Kasumi-1 (cell line): ENCODE measurements at places on chromosomes 2 and 18.
A peak's percentile ranks its signal among the peaks of the same experiment; 100 is the strongest.

GRCh38 chr2:45794134-45794617 is 142.7 kb downstream of the PRKCE start:
- no peak for DNase-seq

DNA sequence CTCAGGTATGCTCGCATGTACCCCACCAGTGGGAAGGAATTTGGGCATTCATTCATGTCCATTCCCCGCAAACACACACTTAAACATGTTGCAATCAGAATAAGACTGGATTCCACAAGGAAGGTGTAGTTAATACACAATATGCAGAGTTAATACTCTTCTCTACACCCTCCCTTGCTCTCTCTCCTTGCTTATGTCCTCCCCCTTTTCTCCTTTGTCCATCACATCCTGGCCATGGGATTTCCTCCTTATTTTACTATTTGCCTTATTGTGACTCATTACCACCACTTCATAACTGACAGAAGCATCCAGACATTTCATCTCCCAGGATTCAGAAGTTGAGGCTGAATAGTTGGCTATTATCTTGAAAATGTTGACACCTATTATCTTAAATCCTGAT is 473.8 kb upstream of the SPHKAP start:
- no peak for DNase-seq

- no peak for DNase-seq
Observed at GRCh38 chr18:9765501-9765900, 57.4 kb downstream of the RAB31 start.

GRCh38 chr2:20797096-20797495 is 25.8 kb downstream of the LDAH start:
- DNase-seq, result no peak

- no peak for DNase-seq
Observed at GRCh38 chr2:189570570-189571031, 10.0 kb downstream of the SLC40A1 start.

- DNase-seq, result no peak
Observed at GRCh38 chr2:47639467-47639866, 143.5 kb upstream of the MSH6 start.

- DNase-seq, result no peak
Observed at GRCh38 chr2:107569496-107569895, 257.2 kb upstream of the RGPD4 start.

DNA sequence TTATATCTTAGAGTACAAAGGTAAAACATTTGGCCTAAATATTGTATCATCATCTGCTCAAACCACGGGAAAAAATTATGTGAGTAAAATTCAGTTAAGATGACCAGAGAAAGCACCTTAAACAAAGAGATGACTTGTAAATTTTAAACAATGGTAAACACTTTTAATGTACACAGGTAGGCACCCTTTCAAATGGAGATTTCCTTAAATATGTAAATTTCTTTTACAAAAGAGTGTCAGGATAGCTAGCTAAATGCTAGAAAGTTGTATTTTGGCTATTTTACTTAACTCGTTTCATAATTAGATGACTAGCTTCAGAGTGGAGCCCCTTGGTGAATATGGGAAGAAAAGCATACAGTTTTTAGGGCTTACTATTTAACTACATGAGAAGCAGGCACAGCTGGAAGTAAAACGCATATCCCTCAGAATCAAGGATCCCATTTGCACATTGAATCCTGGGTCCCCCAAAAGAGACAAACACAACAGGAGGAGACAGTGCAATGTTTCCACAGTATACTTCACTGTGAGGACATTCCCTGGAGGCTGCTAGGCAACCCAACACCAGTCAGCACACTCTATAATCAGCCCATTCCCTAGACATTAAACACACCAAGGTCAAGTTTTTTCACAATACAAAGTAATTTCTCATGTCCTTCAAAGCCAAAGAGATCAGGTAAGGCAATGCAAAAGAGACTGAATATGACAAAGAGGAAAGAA is 1154.4 kb downstream of the DPP10 start:
- DNase-seq, result no peak

- no peak for DNase-seq
Observed at GRCh38 chr2:28152585-28153280, 239.9 kb upstream of the FOSL2 start.

GRCh38 chr2:217890445-217890844 is 112.3 kb downstream of the TNS1 start:
- DNase-seq, result no peak

DNA sequence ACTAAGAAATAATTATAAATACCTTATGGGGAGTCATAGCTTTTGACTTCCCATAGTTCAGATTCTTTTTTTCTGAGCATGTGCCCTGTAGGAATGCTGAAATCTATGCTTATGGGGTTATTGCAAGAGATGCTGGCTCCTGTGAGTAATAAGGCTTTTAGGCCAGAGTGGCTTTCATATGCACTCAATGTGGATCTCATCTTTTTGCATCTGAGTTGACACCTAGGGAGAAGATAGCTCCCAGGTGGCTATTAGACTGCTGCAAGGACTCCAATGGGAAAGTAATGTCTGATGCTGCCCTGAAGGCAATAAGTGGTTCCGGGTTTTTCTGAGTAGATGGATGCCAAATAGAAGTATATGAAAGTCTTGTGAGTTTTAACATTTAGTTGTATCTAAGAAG is 21.0 kb downstream of the DNAH6 start:
- no peak for DNase-seq

GRCh38 chr2:15325296-15325695 is 235.8 kb downstream of the NBAS start:
- no peak for DNase-seq

GRCh38 chr2:150978053-150978452 is 283.6 kb downstream of the RBM43 start:
- no peak for DNase-seq

DNA sequence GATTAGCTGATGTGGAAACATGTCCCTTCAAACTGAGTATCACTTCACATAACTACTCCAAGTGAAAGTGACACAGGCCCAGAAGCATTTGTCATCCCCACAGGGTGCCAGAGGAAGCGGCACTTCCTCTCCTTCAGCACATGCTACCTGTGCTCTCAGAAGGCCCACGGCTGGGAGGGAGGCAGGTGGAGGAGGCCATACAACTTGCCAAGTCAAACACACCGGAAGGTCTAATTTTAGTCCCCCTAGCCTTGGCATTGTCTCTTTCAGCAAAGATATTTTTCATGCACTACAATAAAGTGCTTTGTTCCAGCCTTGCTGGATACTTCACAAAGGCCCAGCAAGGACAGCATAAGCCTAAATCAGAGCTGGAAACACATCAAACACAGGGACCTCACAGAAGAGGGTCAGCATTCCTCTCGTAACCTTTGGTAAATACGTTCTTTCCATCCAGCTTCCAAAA is 38.0 kb downstream of the VSNL1 start:
- DNase-seq, result no peak

- no peak for DNase-seq
Observed at GRCh38 chr18:78352910-78353309, 626.7 kb upstream of the SALL3 start.

GRCh38 chr18:12485479-12486105 is 77.9 kb downstream of the PRELID3A start:
- no peak for DNase-seq

- no peak for DNase-seq
Observed at GRCh38 chr18:1438458-1438910, 533.8 kb downstream of the ADCYAP1 start.

GRCh38 chr2:236916181-236916580 is 169.5 kb upstream of the COPS8 start:
- DNase-seq, result no peak

- DNase-seq, result no peak
Observed at GRCh38 chr18:24319757-24320156, 77.9 kb downstream of the OSBPL1A start.

- no peak for DNase-seq
Observed at GRCh38 chr2:135674453-135674852, 67.2 kb upstream of the UBXN4 start.

- no peak for DNase-seq
Observed at GRCh38 chr2:29900971-29901633, 20.3 kb downstream of the ALK start.

GRCh38 chr2:205858881-205859441 is 176.7 kb downstream of the NRP2 start:
- DNase-seq, result no peak

GRCh38 chr18:3179430-3180089 is 40.2 kb downstream of the MYOM1 start:
- peak; percentile 26 for DNase-seq

DNA sequence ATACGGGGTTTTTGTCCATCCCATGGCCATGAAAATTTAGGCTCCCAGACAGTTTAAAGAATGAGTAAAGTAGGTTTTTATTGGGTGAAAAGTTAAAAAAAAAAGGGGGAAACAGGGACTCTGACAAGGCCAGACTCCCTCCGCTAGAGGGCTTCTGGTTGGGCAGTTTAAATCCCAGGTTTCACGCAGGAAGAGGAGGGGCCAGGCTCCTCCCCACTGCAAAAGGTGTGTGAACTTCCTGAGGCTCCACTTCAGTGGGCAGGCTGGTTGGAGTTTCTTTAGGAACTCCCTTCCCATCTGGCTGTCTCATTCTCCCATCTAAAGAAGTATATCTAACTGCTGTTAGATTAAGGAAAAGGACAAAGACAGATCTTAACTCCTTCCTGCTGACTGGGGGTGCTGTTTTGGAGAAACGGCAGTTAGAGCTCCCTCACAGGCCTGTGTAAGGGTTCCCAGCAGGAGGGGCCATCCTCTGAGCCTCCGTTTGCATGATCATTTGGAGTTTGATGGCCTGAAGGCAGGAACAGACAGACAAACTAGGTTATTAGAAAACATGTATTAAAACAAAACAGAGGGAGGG is 1160.7 kb downstream of the CNTNAP5 start:
- DNase-seq, result no peak

GRCh38 chr2:233287871-233288270 is 19.7 kb upstream of the SAG start:
- no peak for DNase-seq

- DNase-seq, result no peak
Observed at GRCh38 chr2:24342110-24342910, 18.0 kb downstream of the ITSN2 start.

- DNase-seq, result no peak
Observed at GRCh38 chr18:58447402-58448095, 181.3 kb downstream of the ALPK2 start.

GRCh38 chr2:188971432-188971861 is 2.7 kb upstream of the COL3A1 start:
- DNase-seq, result no peak

GRCh38 chr2:86072271-86072858 is 33.3 kb downstream of the POLR1A start:
- DNase-seq, result peak; percentile 35

GRCh38 chr2:43312755-43313641 is 86.6 kb upstream of the ZFP36L2 start:
- DNase-seq, result no peak

DNA sequence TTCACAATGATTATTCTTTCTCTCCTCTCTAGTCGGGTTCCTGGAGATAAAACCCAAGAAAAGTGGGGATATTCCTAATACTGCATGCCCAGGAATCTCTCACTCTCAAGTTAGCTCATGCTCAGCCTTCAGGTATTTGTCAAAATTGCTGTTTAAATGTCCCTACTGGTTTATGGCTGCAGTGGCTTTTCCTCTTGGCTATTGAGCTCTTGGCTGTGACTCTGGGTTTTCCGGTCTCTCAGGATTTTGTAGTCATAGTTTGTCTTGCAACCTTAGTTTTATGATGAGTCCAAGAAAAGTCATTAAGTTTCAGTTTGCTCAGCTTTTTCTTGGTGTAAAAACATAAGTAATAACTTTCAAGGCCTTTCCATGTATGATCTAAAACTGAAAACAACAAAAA is 820.7 kb upstream of the HS6ST1 start:
- no peak for DNase-seq

GRCh38 chr2:28327581-28327955 is 65.1 kb upstream of the FOSL2 start:
- DNase-seq, result no peak

DNA sequence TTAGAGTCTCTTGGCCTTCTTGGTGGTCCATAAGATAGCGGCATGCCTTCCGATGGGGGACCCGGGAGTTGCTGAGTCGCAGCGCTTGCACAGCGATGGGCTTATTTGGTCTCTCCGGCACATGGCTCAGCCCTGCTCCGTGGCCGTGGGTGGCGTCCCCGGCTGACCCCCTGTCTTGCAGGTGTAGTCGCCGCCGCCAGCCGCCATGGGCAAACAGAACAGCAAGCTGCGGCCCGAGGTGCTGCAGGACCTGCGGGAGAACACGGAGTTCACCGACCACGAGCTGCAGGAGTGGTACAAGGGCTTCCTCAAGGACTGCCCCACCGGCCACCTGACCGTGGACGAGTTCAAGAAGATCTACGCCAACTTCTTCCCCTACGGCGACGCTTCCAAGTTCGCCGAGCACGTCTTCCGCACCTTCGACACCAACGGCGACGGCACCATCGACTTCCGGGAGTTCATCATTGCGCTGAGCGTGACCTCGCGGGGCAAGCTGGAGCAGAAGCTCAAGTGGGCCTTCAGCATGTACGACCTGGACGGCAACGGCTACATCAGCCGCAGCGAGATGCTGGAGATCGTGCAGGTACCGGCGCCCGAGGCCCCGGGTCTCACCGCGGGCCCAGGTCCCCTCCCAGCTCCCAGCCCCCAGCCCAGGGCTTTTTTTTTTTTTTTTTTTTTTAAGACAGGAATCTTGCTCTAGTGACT is 28.4 kb downstream of the ODC1 start:
- DNase-seq, result no peak

DNA sequence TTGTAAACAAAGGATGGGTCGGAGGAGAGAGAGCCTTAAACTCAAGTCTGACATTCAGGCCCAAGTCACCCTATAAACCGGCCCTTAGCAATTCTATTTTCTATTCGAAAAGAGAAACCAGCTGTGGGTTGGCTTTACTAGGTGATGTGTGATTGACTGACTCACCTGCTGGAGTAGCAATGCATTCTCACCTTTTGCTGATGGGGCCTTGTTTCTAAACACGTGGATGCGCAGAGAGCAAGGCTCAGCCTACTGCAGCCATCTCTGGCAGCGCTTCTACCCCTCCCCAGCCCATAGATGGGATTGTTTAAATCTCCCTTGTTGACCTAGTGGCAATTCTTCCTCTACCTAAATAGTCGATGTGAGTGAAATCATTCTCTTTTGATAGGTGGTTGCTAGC is 138.5 kb downstream of the MEIS1 start:
- DNase-seq, result no peak

- no peak for DNase-seq
Observed at GRCh38 chr2:177165721-177166711, 46.6 kb upstream of the HNRNPA3 start.

- no peak for DNase-seq
Observed at GRCh38 chr2:201827621-201828020, 21.3 kb downstream of the CDK15 start.

DNA sequence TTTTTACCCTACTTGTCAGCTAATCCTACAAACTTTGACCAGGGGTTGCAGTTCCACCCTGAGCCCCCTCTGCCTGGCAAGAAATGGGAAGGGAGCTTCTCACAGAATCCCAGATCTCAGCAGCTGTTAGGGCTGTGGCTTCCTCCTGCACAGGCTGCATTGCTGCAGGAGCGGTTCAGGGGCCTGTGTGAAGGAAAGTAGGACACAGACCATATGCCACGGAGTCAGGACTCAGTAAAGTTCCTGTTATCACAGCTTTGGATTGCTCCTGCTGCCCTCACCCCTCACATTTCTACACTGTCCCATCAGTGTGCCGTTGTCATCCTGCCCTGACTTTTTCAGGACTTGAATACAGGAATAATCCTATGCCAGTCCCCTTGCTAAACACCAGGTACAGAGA is 62.8 kb upstream of the SP3 start:
- peak; percentile 78 for DNase-seq

- DNase-seq, result no peak
Observed at GRCh38 chr2:2846332-2847208, 515.5 kb upstream of the MYT1L start.

GRCh38 chr2:61114147-61114546 is 47.8 kb upstream of the C2orf74 start:
- no peak for DNase-seq

GRCh38 chr18:80109676-80110078 is 615 bp downstream of the ADNP2 start:
- DNase-seq, result peak; percentile 35
